T-helper 2 cell treated with Interferon-gamma antibody and Interleukin-4, amounts not matched to agents 100 ng/mL and 5 ng/mL, for 36 hours (primary cell): ENCODE measurements at places on chromosomes 1 and 21. TPM values are rescaled to one million over a fixed set of nuclear protein-coding genes. Genes with fewer than 3 reads are reported as not detected.

Gene IL12RB2
- total RNA-seq, result 27.2 and 27.8 TPM in 2 replicates

Gene HSPA6
- total RNA-seq, result 3.7 and 4.0 TPM in 2 replicates

Gene LIPI
- total RNA-seq, result not detected in 2 replicates

Gene TAL1
- total RNA-seq, result not detected in 2 replicates

Gene CSF3R
- 0.93 and 1.2 TPM in 2 replicates for total RNA-seq

Gene UBE2J2
- total RNA-seq, result 76.0 and 80.4 TPM in 2 replicates

Gene S100A12
- not detected in 2 replicates for total RNA-seq

Gene LYST
- 17.3 and 19.7 TPM in 2 replicates for total RNA-seq

Gene FGR
- 0.14 and 0.23 TPM in 2 replicates for total RNA-seq

Gene FCGR3B
- not detected in 2 replicates for total RNA-seq

Gene LCA5L
- total RNA-seq, result not detected in 2 replicates

Gene OR2L13
- not detected in 2 replicates for total RNA-seq

Gene SPATA21
- total RNA-seq, result 0.11 TPM in 1 of 2 replicates, not detected in the other

Gene GBP6
- total RNA-seq, result 0.34 and 0.36 TPM in 2 replicates

Gene TCHHL1
- not detected in 2 replicates for total RNA-seq

Gene ADGRL4
- not detected in 2 replicates for total RNA-seq

Gene KRTAP12-2
- not detected in 2 replicates for total RNA-seq

Gene BRDT
- not detected in 2 replicates for total RNA-seq

Gene TSTD1
- 44.5 and 52.1 TPM in 2 replicates for total RNA-seq

Gene CLCA2
- total RNA-seq, result not detected in 2 replicates

Gene WDR64
- not detected in 2 replicates for total RNA-seq

Gene C1orf53
- total RNA-seq, result 1.3 and 1.8 TPM in 2 replicates

Gene RGS4
- not detected in 2 replicates for total RNA-seq

Gene CELSR2
- 3.7 TPM in 2 replicates for total RNA-seq

Gene C1orf226
- not detected in 2 replicates for total RNA-seq
